HepG2 (cell line): ENCODE measurements at places on chromosomes 6 and 20.

DNA sequence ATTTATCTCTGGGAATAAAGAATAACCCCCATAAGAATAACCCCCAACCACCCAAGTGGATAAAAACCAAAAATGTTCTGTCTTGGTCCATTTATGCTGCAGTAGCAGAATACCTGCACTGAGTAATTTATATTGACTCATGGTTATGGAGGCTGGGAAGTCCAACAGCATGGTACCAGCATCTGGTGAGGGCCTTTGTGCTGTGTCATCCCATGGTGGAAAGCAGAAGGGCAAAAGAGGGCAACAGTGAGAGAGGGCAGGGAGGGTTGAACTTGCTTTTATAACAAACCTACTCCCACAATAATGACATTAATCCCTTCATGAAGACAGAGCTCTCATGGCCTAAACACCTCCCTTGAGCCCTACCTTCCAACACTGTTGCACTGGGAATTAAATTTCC is 133.7 kb downstream of the ERMARD start:
- DNase-seq: no peak

DNA sequence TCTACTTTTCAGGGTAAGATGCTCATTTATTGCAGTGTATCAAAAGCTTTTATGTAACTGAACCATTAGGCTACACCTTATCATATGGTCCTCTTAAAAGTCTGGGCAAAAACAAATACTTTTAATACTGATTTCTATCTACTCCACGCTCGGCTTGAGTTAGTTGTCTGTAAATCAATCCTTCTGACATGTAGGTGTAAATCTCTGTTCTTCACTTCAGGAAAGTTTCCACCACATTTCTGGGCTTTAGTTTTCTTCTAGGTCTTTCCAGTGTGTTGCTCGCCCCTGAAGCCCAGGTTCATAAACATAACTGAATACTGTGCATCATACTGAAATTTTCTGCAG is 89.2 kb upstream of the RNF217 start:
- no peak for DNase-seq

DNA sequence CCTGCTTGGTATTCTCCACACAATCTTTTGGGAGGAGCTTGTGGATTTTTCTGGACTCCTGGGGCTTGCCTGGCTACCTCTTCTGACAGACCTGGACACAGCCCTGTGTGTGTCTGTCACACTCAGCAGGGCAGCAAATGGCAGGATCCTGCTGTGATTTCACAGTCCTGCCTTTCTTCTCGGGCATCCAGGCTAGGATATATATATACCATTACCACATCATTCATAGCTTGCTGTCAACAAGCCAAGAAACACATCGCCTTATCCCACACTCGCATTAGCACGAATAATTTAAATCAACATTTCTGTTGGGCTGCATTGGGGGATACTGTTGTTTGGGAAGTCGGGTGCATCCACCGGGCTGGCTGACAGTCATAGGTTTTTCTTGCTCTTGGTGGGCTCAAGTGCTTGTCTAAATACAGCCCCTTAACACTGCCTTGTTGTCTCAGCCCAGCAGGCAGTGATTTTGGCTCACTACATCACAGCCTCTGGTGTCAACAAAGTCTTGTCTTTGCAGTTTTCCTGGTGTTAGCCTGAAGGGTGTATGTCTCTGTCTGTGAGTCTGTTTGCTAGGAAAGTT is 154.9 kb upstream of the FERMT1 start:
- DNase-seq: no peak

DNA sequence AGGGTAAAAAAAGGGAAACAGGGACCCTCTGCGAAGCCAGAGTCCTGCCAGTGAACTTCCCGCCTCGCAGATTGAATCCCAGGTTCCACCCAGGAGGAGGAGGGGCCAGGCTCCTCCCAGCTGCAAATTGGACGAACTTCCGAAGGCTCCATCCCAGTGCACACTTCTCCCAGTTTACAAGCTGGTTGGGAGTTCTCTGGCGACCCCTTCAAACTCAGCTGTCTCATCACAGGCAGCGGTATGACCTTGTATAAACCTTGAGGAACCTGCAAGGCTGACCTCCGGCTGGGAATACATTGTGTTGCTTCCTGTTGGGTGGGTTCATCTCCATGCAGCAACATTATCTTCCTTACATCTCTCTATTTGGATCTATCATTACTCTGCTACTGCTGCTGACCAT is 962.7 kb downstream of the GRIK2 start:
- no peak for DNase-seq

- DNase-seq: no peak
Observed at GRCh38 chr6:170417881-170418280, 111.3 kb downstream of the FAM120B start.

DNA sequence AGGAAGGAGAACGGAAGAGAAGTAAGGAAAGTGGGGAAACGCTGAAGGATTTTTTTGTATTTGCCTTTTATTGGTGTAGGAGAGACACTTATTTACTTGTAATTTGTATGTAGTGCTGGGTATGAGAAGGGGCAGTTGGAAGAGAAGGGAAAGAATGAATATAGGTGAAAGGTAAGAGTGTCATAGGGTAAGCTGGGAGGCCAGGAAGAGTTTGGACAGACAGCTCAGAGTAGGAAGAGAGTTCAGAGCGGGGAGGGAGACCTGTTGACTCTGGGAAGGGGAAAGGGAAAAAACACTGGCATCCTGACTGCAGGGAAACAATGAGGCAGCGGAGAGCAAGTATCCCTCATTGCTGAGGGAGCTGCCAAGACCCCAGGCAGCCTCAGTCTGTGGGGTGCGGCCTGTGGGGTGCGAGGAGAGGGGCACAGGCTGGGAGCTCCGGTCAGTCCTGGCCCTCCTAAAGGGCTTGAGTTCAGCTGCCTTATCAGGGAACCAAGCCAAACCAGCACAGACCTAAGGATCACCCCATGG is 3.1 kb downstream of the TRAF3IP2 start:
- no peak for DNase-seq

DNA sequence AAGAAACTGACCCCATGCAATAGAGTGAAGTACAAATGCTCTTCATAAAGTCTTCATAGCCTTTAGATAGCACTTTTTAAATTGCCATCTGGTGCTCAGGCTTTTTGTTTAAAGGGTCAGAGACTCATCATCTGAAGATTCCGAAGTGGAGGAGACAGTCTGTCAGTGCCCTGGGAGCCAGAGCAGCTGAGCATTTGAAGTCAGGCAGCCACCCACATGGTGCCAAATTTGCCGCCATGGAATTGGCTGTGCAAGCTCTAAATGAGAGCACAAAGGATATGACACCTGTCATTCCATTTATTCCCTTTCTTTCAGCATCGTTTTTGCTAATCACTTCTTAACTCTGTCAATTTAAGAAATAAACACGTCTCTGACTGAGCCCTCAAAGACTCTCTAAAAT is 32.8 kb upstream of the CEP162 start:
- no peak for DNase-seq
